HS-5 (cell line): ENCODE measurements at places on chromosomes 4 and X.

DNA sequence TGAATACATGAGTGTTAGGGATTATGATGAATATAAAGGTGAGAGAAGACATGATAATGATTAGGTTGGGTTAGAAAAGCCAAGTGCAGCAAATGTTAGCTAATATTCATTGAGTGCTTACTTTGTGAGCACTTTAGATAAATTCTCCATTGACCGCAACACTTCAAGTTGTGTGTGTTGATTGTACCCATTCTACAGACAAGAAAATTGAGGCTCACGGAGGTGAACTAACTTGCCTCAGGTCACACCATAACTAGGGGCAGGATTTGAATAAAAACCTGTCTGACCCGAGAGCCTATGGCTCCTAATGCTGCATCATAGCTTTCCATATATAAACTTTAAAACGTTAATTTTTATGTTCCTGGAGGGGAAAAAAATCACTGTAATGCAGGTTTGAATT lies 15.2 kb upstream of the C4orf50 start:
- DNase-seq = no peak

GRCh38 chr4:40003986-40004385 lies 26.3 kb upstream of the PDS5A start:
- DNase-seq = peak; percentile 55

DNA sequence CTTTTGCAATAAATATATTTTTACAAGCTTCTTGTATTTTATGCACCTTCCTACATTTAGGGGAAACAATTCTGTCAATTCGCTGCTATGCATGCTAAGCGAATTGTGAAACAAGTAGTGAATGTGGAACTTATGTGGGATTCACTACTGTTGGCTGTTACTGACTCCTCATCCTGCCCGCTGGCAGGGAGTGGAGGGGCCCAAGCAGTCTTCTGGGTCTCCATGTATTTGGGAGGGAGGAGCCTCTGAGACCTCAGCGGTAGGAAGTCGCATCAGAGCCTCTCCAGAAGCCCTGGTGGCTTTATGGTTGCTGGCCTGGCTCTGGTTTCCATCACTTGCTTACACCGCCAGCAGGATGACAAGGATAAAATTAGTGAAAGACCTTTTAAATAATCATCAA lies 3.7 kb upstream of the SETD7 start:
- no peak for DNase-seq

- DNase-seq = no peak
Measured at GRCh38 chrX:74248889-74249288, 55.1 kb upstream of the ZCCHC13 start.

- DNase-seq = no peak
Measured at GRCh38 chr4:52987392-52988056, 125.4 kb downstream of the RASL11B start.

DNA sequence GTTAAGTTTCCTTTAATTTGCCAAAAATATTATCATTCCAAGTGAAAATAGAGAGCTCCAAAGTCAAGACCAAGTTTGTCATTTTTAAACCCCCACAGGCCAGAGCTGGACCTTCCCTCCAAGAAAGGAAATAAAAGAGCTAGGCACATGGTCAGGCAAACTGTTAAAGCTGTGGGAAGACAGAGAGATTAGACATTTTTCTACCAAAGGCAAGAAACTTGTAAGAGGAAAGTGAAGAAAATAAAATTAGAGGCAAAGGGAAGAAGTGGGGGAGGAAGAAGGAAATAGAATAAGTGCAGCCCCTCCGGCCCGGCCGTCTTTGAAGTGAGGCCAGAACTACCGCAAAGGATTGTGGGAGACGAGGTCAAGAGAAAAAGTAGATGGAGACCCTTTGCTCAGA lies 47.9 kb upstream of the HAND2 start:
- no peak for DNase-seq
